Left ventricle myocardium inferior (tissue), 1 donor: ENCODE measurements at places on chromosomes 16 and 17. TPM values are rescaled to one million over a fixed set of nuclear protein-coding genes. Genes with fewer than 3 reads are reported as not detected.

SEPTIN12 gene
- not detected for total RNA-seq

DNA sequence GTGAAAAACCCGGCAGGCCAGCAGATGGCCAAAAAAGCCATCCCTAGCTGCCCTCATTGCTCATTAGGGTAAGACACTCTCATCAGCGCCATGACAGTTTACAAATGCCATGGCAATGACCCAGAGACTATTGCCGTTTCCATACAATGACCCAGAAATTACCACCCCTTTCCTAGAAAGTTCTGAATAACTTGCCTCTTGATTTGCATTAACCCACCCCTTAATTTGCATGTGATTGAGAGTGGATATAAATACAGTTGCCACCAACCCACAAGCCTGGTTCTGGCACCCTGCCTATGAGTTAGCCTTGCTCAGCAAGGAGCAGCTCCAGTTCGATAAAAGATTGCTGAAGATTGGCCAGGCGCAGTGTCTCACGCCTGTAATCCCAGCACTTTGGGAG lies 16.1 kb upstream of the C16orf54 start:
- no peak for DNase-seq
- H3K36me3 ChIP-seq: no peaks in the 10 kb centered on the region
- H3K27me3 ChIP-seq: peaks cover 10% of the 10 kb centered on the region
- H3K4me3 ChIP-seq: no peak overlapping the region

DNA sequence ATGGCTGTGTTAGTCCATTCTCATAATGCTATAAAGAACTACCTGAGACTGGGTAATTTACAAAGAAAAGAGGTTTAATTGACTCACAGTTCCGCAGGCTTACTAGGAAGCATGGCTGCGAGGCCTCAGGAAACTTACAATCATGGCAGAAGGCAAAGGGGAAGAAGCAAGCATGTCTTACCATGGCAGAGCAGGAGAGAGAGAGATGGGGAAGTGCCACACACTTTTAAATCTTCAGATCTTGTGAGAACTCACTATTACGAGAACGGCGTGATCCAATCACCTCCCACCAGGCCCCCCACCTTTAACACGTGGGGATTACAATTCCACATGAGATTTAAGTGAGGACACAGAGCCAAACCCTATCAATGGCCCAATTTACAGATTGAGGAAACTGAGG lies 96.5 kb downstream of the SDK2 start:
- H3K27ac ChIP-seq: no peak overlapping the region
- no peak for DNase-seq
- peaks cover 5% of the 10 kb centered on the region for H3K4me1 ChIP-seq
- peaks cover 55% of the 10 kb centered on the region for H3K27me3 ChIP-seq

RRAD gene
- total RNA-seq: 135 TPM

DNA sequence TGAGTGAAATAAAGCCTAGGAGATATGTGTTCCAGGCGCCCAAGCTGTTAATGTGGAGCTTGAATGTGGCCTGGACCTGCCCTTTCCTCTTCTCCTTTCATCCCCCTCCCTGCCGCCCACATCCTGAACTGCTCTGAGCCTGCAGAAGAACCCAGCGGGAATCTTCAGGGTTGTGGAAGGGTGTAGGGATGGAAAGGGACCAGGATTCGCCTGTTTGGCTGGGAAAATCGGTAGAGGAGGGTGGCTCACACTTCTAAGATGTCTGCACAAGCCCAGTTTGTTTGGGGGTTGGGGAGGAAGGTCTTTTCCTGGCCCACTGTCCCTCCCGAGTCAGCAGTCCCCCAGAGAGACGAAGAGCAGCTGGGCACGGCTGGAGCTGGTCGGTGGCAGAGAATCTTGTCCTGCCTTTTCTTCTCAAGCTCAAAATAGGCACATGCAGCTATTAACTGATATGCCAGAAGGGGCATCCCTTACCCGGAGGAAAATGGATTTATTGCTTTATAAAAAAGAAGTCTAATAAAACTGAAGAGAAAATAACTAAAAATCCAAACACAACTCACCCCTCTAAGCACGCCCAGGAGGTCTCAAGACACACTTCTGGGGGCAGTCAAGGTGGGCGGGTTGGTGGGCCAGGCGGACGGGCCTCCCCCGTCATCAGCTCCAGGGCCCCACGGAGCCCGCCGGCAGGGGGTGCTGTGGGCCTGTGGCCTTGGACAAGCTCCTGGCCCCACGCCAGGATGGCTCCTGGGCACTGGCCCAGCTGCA lies 11.5 kb upstream of the PITPNA start:
- H3K27ac ChIP-seq: peak overlapping the region; percentile 73
- no peaks in the 10 kb centered on the region for H3K27me3 ChIP-seq
- H3K36me3 ChIP-seq: no peaks in the 10 kb centered on the region
- H3K4me1 ChIP-seq: peaks cover 43% of the 10 kb centered on the region

DNA sequence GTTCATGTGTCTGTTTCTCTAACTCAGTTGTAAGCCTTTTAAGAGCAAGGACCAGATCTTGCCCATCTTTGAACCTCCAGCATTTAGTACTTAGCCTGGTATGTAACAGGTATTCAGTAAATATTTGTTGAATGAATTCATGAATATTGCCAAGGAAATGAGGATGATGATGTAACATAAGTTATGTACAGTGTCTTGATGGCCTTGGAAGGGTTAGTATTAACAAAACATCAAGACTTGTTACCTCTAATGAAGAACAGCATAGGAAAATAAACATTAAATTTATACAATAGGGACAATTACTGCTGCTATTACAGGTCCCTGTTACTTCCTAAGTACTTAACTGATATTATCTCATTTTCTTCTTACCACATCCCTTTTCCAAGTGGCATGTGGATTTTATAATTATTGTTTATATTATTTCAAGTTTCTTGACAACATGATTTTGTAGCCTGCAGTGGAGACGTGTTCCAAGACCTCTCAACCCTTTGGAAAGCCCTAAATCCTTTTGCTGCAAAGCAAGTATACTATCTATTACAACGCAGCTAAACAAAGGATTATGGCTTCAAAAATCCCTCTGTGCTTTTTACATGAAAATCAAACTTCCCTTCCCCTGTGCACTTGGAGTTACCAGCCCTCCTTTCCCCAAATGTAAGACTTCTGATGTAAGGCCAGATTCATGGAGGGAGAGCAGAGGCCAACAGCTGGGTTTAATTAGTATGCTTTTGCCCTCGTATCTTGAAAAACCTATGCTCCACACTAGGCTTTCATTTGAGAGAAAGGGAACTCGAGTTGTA lies 77.4 kb upstream of the SMIM36 start:
- H3K27me3 ChIP-seq: no peaks in the 10 kb centered on the region
- no peaks in the 10 kb centered on the region for H3K36me3 ChIP-seq
- H3K27ac ChIP-seq: peak overlapping the region; percentile 53
- H3K4me3 ChIP-seq: no peak overlapping the region
- no peak for DNase-seq
- peaks cover 6% of the 10 kb centered on the region for H3K4me1 ChIP-seq

GRCh38 chr16:11084876-11085485 lies 140.6 kb downstream of the CLEC16A start:
- H3K36me3 ChIP-seq: peaks cover 23% of the 10 kb centered on the region
- H3K4me1 ChIP-seq: no peaks in the 10 kb centered on the region
- no peak for DNase-seq
- no peaks in the 10 kb centered on the region for H3K27me3 ChIP-seq

DNA sequence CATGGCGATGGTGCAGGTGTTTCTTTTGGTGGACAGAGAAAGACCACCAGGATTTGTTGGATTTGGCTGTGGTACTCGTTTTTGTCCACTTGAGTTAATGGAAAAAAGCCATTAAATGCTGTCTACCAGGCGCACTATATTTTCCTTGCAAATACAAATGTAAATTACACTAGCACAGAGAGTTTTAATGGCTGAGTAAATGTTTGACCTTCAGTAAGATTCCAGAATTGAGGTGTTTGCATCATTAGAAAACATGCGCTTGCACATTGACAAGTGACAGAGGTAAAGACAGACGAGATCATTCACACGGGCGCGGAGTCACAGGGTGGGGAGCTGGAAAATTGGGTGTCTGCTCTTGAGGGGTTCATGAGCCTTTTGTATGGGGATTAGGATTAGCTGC lies 53.5 kb upstream of the AKTIP start:
- no peak overlapping the region for H3K27ac ChIP-seq
- H3K27me3 ChIP-seq: peaks cover 9% of the 10 kb centered on the region
- H3K4me1 ChIP-seq: no peaks in the 10 kb centered on the region
- no peak overlapping the region for H3K4me3 ChIP-seq

SLC12A4 gene
- total RNA-seq: 79.2 TPM

DNA sequence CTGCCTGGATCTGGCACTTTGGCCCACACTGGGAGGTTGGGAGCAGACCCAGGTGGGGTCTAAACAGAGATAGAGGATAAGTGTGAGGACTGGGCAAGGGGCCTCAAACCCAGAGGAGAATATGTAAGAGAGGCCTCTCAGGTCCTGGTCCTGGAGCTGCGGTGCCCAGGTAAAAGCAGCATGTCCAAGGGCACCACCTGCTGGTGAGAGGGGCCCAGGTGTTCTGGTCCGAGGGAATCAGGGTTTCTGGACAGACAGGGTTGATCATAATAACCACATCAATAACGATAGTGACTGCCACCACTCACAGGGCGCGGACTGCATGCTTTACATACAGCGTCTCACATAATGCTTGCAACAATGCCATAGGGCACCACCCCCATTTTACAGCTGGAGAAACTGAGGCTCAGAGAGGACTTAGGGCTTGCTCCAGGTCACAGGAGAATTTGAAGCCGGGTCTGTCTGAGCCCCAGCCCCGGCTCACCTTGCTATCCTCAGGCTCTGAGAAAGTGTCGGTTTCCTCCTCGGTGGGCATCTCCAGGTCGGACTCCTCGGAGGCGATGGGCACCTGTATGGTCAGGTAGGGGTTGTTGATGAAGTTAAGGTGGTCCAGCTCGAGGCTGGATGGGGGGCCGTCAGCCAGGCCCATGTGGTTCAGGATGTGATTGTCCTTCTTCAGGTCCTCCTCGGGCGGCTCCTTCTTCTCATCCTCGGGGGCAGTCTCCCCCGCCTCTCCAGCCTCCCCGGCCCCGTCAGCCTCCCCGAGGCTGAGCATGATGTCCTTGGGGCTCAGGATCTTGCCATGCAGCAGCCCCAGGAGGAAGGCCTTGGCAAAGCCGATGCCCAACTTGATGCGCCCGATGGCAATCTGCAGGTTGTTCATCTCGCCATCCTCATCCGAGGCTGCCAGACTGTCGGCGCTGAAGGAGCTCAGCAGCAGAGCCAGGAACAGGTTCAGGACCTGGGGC lies 19.1 kb upstream of the CD79B start:
- H3K27ac ChIP-seq: no peak overlapping the region
- no peak for DNase-seq
- H3K4me3 ChIP-seq: no peak overlapping the region
- H3K36me3 ChIP-seq: no peaks in the 10 kb centered on the region

DNA sequence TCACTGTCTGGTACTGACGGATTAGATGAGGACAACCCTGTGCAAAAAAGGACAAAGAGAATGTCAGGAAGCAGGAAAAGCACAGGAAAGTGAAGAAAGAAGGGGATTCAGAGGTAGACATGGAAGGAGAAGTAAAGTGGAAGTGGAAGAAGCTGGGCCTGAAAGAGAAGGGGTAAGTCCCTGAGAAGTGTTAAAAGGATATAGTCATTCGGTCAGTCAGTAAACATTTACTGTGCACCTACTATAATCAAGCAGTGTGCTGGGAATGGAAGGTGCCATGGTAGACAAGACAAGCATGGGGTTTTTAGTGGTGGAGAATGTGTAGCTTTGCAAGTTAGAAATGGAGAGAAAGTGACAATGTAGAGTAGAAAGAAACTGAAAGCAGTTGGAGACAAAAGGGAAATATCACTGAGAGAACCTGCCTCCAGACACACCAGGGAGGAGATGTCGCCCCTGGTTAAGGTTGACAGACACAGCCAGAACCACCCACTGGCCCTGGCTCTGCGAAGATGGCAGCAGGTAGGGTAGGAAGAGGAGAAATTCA lies 4.4 kb upstream of the SP2 start:
- no peaks in the 10 kb centered on the region for H3K27me3 ChIP-seq
- no peaks in the 10 kb centered on the region for H3K36me3 ChIP-seq
- DNase-seq: no peak
- no peak overlapping the region for H3K27ac ChIP-seq
- H3K4me1 ChIP-seq: peaks cover 17% of the 10 kb centered on the region

GRCh38 chr16:31002250-31002700 lies 8.2 kb downstream of the STX1B start:
- no peak for DNase-seq
- no peak overlapping the region for H3K27ac ChIP-seq
- H3K27me3 ChIP-seq: peaks cover 17% of the 10 kb centered on the region
- H3K4me3 ChIP-seq: no peak overlapping the region
- H3K4me1 ChIP-seq: peaks cover 11% of the 10 kb centered on the region

- peaks cover 17% of the 10 kb centered on the region for H3K27me3 ChIP-seq
- DNase-seq: no peak
- peak overlapping the region; percentile 58 for H3K4me3 ChIP-seq
- H3K4me1 ChIP-seq: peaks cover 13% of the 10 kb centered on the region
- no peak overlapping the region for H3K27ac ChIP-seq
These were observed 27.1 kb upstream of the DBNDD1 start for GRCh38 chr16:90046122-90046970.

DNA sequence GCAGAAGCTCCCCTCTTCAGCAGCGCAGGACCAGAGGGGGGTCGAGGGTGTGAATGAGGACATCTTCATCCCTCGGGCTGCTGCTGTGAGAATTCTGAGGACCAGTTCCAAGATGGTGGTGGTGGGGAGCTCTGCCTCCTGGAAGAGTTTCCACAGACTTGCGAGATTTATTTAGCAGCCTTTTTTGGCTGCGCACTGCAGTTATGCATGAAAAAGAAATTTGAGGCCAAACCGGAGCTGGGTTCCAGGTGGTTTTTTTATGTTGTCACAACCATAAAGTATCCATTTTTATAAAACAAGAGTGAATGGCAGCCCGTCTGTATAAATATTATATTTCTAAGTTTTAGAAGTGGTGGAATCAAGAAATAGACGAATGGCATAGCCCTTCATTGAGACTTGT lies 76.9 kb upstream of the CLEC18A start:
- no peak overlapping the region for H3K4me3 ChIP-seq
- DNase-seq: no peak
- H3K36me3 ChIP-seq: peaks cover 59% of the 10 kb centered on the region
- no peak overlapping the region for H3K27ac ChIP-seq

CA10 gene
- not detected for total RNA-seq

DNA sequence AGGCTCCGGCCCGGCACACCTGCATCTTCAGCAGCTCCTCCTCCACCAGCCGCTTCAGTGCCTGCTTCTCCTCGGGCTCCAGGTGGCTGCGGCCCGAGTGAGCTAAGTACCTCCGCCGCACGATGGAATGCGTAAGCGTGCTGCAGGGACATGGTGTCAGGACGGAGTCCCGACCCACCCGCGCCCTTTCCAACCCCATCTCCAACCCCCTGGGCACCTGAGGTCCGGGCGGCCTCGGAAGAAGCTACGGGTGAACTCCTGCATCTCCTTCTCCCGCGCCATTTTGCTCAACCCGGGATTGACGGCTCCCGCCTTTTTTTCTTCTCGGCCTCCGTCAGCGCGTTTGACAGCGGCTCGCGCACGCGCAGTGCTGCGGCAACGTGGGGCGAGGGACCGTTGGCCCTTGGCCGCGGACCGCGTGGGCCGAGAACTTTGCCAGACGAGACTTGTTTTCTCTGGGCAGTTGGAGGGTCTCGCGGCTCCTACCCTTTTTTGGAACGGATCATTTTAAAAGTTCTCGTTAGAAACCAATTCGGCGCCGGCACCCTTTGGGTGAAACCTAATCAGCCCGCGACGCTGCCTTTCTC lies at the start of gene HIRIP3:
TSS of gene HIRIP3 (minus strand) at position 294 of the 587 bp plus-strand sequence. CDS start at position 282, 12 bp downstream.
- peaks cover 53% of the 10 kb centered on the region for H3K4me1 ChIP-seq
- peak; percentile 88 for DNase-seq
- peak within 1 kb of the TSS; percentile 99 for H3K27ac ChIP-seq
- no peaks in the 10 kb centered on the region for H3K27me3 ChIP-seq

PLCG2 gene
- 5.6 TPM for total RNA-seq
